ENCODE measurements at places on chromosomes 2 and 18.

DNA sequence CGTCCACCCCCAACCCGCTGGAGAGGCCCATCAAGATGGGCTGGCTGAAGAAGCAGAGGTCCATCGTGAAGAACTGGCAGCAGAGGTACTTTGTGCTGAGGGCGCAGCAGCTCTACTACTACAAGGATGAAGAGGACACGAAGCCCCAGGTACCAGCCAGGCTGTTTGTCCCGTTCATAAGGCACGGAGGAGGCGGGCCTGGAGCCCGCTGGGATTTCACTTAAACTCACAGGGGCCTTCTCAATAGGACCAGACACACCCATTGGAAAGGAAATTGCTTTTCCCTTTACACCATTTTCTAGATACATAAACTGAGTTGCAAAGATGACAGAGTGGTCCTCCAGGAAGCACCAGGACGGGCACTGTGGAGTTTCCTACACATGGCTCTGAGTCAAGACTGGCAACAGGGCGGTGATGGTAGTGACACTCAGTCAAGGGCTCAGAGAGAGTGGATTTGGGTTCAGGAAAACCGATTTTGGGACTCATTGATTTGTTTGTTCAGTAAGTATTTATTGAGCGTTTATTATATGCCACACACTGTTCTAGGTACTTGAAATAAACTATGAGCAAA lies 40.7 kb downstream of the ARHGAP25 start:
- DNase-seq, result no peak

DNA sequence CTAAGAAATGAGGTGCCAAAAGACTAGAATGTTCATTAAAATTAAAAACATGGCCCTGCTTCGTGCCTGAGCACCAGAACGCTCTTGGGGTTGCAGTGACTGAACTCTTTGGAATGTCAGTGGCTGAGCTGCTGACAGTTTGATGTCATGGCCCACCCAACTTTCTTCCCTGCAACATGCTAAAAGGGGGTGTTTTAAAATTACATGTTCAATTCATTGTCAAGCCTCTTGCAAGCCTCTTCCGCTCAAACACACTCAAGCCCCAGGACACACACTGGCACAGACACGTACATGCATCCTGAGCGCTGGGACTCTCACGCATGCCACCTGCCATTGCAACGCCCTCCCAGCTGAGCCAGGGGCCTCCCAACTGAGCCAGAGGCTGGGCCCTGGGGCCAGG lies 12.6 kb downstream of the RUFY4 start:
- DNase-seq, result no peak

DNA sequence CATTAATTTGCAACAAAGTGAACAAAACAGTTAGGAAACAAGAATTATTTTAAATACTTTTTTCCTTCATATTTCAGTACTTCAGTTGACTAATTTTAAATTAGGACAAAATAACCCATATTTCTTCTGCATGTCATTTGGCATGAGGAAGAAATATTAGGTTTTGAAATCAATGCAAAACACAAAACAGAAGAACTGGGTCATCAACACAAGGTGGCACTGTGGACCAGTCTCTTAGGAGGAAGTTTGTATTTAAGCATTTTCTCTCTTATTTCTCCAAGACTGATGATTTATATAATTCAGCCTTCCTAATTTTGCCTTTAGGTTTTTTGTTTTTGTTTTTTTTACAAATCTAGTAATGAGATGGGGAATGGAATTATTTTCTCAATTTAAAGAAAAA lies 352.8 kb upstream of the KCNH7 start:
- DNase-seq, result peak; percentile 43

GRCh38 chr18:34342960-34343359 lies 118.2 kb upstream of the NOL4 start:
- peak; percentile 2 for DNase-seq

GRCh38 chr2:68800027-68800401 lies 65.4 kb downstream of the ARHGAP25 start:
- DNase-seq, result no peak

- no peak for DNase-seq
Observed at GRCh38 chr2:130288467-130289403, 54.0 kb upstream of the IMP4 start.

DNA sequence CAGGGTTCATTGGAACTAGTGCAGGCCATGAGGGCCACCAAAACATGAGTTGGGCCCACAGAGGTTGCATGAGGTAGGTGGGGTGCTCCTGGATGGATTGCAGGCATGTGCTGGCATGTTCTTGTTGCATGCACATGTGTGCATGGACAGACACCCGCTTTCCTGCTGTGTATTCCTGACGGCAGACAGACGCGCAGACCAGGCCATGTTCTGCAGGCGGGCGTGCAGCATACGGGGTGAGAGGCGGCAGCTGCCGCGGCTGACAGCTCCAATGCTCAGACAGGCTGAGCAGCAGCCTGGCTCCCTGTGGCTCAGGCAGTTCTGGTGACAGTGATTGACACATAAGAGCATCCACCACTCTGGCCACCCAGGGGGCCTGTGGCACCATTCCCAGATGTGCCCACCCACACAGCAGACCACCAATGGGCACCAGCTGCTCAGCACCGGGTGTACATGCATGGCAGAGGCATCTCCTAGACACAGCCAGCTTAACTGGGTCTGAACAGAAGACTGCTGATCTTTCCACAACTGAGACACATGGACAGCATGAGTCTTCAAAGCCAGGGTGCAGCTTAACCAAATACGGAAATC lies 21.2 kb downstream of the HS1BP3 start:
- no peak for DNase-seq

- peak; percentile 39 for DNase-seq
Observed at GRCh38 chr2:189698020-189698887, 23.8 kb downstream of the ANKAR start.

DNA sequence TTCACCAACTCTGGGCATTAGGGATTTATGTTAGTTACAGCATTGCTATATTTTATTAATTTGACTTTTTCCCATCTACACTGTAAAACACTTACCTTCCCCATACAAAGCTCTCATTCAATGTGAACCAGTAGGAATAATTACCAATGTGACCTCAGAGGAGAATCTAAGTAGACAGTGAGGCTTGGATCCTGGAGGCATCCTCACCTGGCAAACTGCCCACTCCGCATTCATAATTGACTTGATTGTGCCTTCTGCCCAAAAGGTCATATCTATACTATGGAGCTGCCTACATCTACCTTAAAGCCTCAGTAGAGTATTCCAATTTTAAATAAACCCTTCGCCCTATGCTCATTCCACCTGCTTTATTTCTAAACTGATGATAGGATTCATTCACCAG lies 45.4 kb upstream of the SCN1A start:
- DNase-seq, result no peak

DNA sequence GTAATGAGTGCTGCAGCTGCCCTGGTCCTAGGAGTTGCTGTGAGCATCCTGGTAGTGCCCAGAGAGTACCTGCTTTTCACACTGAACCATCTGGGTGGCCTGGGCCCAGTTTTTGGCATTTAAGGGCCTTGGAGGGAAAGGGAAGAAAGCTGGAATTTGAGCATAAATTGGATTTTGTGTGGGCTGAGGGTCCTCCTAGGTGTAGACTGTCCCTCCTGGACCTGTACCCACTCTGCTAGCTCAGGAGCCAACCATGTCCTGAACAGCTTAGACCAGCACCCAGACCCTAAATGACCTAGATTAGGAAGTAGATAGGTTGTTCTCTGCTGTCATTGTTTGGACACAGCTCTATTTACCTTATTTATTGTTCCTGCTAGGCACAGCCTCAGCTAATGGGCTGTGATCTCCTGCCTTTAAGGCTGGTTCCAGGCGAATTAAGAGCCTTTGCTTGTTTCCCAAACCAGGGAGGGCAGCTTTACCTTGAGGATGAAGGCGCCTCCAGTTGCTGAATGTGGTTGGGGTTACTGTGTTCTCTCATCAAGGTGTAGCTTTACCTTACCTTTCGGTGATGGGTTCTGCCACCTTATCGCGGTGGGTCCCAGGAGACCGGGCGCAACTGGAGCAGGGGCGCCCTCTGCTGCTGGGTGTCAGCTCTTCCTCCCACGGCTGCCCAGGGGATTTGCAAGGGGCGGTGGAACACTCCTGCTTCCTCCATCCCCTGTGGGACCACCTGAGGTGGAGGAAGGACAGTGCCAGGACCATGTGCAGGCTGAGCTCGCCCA lies 34.4 kb downstream of the ITGA6 start:
- no peak for DNase-seq

GRCh38 chr2:86225581-86225980 lies 26.3 kb downstream of the MRPL35 start:
- DNase-seq, result no peak

- no peak for DNase-seq
Observed at GRCh38 chr2:134235510-134236144, 18.2 kb upstream of the MGAT5 start.

- no peak for DNase-seq
Observed at GRCh38 chr2:176206682-176207081, 18.2 kb downstream of the HOXD1 start.

GRCh38 chr2:45269149-45269793 lies 260.0 kb upstream of the SIX2 start:
- DNase-seq, result no peak

GRCh38 chr2:138877421-138877820 lies 97.2 kb upstream of the NXPH2 start:
- no peak for DNase-seq

DNA sequence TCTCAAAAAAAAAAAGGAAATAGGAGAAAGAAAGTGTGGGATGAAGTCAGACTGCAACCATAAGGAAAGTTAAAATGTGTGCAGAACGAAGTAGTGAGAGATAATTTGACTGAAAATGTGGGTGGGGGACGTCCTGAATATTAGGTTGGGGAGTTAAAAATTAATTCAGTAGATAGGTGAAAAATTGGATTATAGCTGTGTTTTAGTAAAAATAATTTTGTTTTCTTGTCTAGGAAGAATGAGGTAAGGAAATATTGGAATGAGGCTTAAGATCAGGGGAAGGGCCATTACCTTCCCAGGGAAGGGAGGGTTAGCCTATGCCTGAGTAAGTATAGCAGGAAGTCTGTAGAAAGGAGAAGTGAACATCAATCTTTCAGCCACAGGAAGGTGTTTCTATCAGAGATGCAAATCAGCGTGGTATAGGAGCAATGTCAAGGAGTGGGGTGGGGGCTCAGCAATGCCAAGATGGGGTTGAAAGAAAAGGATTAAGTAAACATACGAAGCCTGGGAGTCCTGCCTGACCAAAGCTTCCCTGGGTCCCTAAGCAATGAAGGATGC lies 250.9 kb downstream of the PIEZO2 start:
- no peak for DNase-seq

DNA sequence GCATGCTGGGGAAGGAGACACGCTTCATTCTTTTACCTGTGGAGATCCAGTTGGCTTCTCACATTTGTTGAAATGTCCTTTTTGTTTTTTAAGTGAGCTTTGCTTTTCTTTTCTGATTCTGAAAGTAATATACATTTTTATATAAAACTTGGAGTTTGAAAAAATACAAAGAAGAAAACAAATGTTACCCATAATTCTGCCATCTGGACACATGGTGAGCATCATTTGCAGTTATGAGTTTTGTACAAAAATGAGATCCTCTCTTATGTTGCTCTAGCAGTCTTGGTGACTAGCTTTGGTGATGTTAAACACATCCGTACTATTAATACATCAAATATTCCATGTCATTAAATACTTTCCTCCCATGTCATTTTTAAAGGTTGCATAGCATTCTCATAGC lies 101.1 kb upstream of the OTOS start:
- DNase-seq, result no peak

- no peak for DNase-seq
Observed at GRCh38 chr2:71678874-71679273, 225.5 kb downstream of the DYSF start.

- no peak for DNase-seq
Observed at GRCh38 chr18:47754311-47755101, 176.0 kb downstream of the SMAD2 start.

DNA sequence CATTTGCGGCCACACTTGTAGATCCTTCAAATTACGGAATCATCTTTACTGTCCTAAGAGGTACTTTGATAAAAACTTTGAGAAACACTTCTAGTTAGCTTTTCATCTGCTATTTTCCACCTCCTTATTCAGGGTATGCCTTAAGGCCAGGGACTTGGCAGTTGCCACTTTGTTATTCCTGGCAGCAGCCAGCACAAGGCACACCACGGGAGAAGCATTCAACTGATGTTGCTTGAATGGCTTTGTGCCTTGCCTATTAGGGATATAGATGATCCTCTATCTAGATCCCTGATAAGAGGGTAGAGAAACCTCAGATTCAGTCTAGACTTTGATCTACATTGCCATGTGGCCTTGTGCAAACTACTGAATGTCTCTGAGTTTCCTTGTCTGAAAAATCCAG lies 70.3 kb upstream of the EPHA4 start:
- DNase-seq, result no peak
